ENCODE measurements at places on chromosomes 6 and 20. TPM values are rescaled to one million over a fixed set of nuclear protein-coding genes. Genes with fewer than 3 reads are reported as not detected.
A peak's percentile ranks its signal among the peaks of the same experiment; 100 is the strongest.

- no peaks in the 10 kb centered on the region for H3K27me3 ChIP-seq
- no peak overlapping the region for H3K27ac ChIP-seq
- H3K36me3 ChIP-seq: no peaks in the 10 kb centered on the region
- H3K4me3 ChIP-seq: no peak overlapping the region
- DNase-seq: no peak
These were observed 72.5 kb upstream of the MYLIP start for GRCh38 chr6:16056263-16056870.

GRCh38 chr6:133972388-133972787 is 19.4 kb downstream of the TBPL1 start:
- no peaks in the 10 kb centered on the region for H3K36me3 ChIP-seq
- peaks cover 5% of the 10 kb centered on the region for H3K4me1 ChIP-seq
- no peaks in the 10 kb centered on the region for H3K27me3 ChIP-seq
- no peak overlapping the region for H3K4me3 ChIP-seq

DNA sequence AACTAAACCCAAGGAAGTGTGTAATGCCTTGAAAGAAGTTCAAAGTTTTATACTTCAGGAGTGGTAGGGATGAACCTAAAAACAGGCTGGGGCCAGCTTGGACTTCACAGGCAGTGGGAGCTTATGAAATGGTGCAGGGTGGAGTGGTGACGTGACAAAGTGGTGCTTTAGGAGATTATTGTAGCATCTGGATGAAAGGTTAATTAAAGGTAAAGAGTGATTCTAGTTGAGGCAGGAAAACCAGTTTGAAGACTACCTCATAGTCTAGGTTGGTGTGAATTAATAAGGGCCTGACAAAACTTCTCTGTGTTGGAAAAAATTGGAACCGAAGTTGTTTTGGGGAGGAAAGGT is 30.5 kb upstream of the GMDS start:
- no peak overlapping the region for H3K4me3 ChIP-seq
- H3K27ac ChIP-seq: no peak overlapping the region
- no peaks in the 10 kb centered on the region for H3K4me1 ChIP-seq
- H3K27me3 ChIP-seq: no peaks in the 10 kb centered on the region

PRL gene
- not detected for total RNA-seq

DNA sequence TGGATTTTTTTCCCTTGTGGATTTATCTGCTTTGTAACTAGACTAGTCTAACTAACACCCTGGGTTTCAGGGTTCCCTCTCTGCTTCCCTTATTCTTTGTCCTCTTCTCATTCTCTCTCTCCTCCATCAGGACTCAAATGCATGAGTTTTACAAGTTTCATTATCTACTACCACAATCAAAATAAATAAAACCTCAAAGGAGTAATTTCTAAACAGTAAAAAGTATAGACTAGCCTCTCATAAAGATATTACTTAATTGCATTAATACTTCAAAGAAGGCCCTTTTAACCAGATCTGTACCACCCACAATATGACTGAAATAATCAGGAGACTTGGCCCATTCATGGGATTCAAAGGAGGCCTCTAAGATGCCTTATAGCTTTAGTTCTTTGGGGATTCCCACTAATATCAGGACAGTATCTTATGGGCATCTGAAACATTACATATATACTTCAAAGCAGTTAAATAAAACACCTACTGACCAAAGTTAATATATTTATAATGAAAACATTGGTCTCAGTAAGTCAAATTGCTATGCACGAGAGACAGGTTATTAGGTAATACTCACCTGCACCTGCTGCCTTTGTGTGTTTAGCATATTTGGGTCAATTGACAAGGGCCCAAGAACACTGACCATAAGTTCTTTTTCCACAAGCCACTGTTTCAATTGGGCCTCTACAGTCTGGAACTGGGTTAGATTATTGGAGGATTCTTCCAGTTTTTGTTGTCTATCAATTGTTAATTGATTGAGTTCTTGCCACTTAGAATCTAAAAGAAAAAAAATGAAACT is 85.7 kb downstream of the DST start:
- no peaks in the 10 kb centered on the region for H3K27me3 ChIP-seq
- H3K27ac ChIP-seq: no peak overlapping the region
- H3K36me3 ChIP-seq: peaks cover 10% of the 10 kb centered on the region
- DNase-seq: no peak
- H3K4me1 ChIP-seq: no peaks in the 10 kb centered on the region
- no peak overlapping the region for H3K4me3 ChIP-seq

- no peak for DNase-seq
- no peaks in the 10 kb centered on the region for H3K4me1 ChIP-seq
- H3K27me3 ChIP-seq: no peaks in the 10 kb centered on the region
- no peak overlapping the region for H3K4me3 ChIP-seq
- H3K36me3 ChIP-seq: no peaks in the 10 kb centered on the region
These were observed 258.7 kb upstream of the EXOC2 start for GRCh38 chr6:951399-952181.

DNA sequence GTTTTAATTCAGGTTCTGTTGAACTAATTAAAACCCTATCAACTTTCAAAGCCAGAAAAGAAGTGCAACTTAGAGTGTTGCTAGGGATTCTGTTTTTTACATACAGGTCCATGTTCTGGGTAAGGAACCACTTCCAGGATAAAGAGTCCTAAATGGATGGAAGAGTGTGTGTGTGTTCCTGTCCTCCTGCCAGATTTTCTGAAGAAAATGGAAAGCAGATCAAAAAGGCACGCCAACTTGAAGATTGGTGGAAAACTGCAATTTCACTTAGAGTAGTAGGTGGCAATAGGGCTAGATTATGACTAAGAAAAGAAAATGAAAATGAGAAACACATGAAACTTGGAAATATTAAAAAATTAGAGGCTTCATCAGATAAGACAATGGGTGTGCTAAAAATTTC is 85.3 kb downstream of the COL21A1 start:
- DNase-seq: no peak
- H3K4me1 ChIP-seq: no peaks in the 10 kb centered on the region
- no peaks in the 10 kb centered on the region for H3K27me3 ChIP-seq
- H3K4me3 ChIP-seq: no peak overlapping the region
- H3K27ac ChIP-seq: no peak overlapping the region

GRCh38 chr6:33898771-33899170 is 95.0 kb upstream of the MLN start:
- no peak for DNase-seq
- H3K27me3 ChIP-seq: peaks cover 11% of the 10 kb centered on the region
- no peaks in the 10 kb centered on the region for H3K36me3 ChIP-seq
- H3K4me1 ChIP-seq: no peaks in the 10 kb centered on the region

GRCh38 chr6:2632368-2632767 is 118.4 kb downstream of the MYLK4 start:
- DNase-seq: no peak
- no peaks in the 10 kb centered on the region for H3K27me3 ChIP-seq
- H3K4me3 ChIP-seq: no peak overlapping the region
- H3K4me1 ChIP-seq: peaks cover 15% of the 10 kb centered on the region
- no peaks in the 10 kb centered on the region for H3K36me3 ChIP-seq

DNA sequence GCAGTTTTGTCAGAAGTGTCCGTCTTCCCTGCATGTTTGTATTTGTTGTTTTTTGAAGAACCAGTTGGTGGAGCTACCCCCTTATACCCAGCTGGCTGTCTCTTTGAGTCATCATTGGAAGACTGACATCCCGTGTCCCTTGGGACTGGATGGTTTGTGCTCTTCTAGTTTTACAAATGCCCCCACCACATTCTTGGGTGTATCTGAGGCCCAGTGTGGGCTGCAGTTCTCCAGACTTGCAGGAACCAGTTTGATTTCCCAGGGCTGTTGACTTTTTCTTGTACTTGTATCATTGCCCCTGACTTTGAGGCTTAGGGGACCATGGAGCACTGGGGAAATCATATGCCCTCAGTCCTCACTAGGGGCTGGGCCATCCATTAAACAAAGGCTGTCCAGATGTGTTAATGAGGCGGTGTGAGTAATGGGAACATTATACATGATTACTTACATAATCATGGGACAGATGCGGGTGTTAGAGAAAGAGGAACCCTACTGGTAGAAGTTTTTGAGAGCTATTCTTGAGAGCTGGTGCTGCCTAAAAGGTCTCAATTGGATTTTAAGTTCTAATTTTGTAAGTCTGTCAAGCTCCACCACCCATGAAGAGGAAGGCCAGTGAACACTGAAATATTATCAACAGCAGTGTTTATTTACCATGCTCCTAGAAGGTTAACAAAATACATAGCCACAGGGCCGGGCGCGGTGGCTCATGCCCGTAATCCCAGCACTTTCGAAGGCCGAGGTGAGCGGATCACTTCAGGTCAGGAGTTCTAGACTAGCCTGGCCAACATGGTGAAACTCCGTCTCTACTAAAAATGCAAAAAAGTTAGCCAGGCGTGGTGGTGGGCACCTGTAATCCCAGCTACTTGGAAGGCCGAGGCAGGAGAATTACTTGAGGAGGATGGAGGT is 8.5 kb downstream of the JARID2 start:
- peaks cover 5% of the 10 kb centered on the region for H3K4me1 ChIP-seq
- no peak for DNase-seq
- H3K27me3 ChIP-seq: no peaks in the 10 kb centered on the region

DNA sequence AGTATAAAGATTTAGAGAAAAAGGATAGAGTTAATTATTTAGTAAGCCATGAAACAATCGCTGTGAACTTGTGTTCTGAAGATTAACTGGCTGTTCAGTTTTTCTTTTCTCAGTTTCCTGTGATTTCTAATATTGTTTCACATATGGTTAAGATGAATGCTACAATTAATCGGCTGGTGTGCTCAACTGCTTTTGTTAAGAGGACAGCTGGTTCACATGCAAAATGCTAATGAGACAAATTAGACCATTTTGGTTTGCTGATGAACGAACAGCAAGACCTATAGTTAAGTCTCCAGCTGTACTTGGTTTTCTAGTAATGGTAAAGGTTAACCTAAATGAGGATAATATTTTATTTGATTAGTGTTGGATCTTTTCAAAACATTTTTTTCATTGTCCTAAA is 10.8 kb upstream of the NHSL1 start:
- H3K27me3 ChIP-seq: no peaks in the 10 kb centered on the region
- H3K4me3 ChIP-seq: no peak overlapping the region
- H3K4me1 ChIP-seq: no peaks in the 10 kb centered on the region

DNA sequence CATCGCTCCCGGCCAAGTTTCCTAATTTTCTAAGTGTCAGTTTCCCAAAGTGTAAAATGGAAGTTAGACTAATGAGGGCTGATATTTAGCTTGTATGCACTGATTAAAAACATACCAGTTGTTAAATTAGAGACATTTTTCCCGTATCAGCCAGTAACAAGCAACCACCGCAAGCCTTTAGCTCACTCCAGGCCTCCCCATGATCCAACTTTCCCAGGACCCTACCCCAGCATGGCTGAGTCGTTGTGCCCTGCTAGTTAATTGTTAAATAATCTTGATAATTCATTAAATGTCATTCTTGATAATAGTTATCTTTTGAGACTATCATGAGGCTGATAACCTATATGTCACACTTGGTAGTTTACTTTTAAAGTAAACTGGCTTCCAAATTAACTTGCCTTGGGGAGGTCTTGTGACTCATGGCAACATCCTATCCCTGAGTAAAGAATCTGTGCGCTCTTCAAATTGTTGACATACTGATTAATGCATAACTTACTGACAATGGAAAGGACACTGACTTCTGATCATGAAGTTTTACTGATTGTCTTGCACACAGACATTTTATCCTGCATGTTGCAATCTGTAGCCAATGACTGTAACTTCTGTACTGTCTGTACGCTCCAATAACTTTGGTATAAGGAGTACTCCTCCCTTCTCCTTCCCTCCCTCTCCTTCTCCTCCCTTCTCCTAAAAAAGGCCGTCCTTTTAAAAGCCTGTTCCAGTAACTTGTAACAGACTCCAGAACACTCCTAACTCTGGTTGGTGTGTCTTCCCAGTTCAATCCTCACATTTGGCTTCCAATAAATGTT is 6.3 kb upstream of the GTF3C6 start:
- H3K27me3 ChIP-seq: peaks cover 3% of the 10 kb centered on the region
- H3K4me1 ChIP-seq: no peaks in the 10 kb centered on the region

TOX2 gene
- 25.7 TPM for total RNA-seq

CGA gene
- not detected for total RNA-seq

COL21A1 gene
- 1.4 TPM for total RNA-seq

ACTL10 gene
- total RNA-seq: 0.62 TPM

EPHA7 gene
- not detected for total RNA-seq

- H3K27me3 ChIP-seq: peaks cover 21% of the 10 kb centered on the region
- no peak overlapping the region for H3K27ac ChIP-seq
- no peak overlapping the region for H3K4me3 ChIP-seq
- no peaks in the 10 kb centered on the region for H3K36me3 ChIP-seq
- H3K4me1 ChIP-seq: peaks cover 5% of the 10 kb centered on the region
These were observed 55.0 kb upstream of the HLA-A start for GRCh38 chr6:29887330-29887818.

- no peaks in the 10 kb centered on the region for H3K36me3 ChIP-seq
- DNase-seq: no peak
- no peak overlapping the region for H3K4me3 ChIP-seq
These were observed 322.1 kb downstream of the TAF4 start for GRCh38 chr20:61743606-61744005.

GRCh38 chr20:1312904-1313235 is 16.1 kb downstream of the SDCBP2 start:
- no peak overlapping the region for H3K27ac ChIP-seq
- no peaks in the 10 kb centered on the region for H3K36me3 ChIP-seq
- no peak for DNase-seq
- no peak overlapping the region for H3K4me3 ChIP-seq
- H3K27me3 ChIP-seq: no peaks in the 10 kb centered on the region

- H3K27me3 ChIP-seq: no peaks in the 10 kb centered on the region
- no peaks in the 10 kb centered on the region for H3K36me3 ChIP-seq
- no peak overlapping the region for H3K4me3 ChIP-seq
- no peak overlapping the region for H3K27ac ChIP-seq
These were observed 270.8 kb downstream of the CDKAL1 start for GRCh38 chr6:20805021-20805420.

ENPP4 gene
- 4.5 TPM for total RNA-seq

- no peak overlapping the region for H3K27ac ChIP-seq
- no peaks in the 10 kb centered on the region for H3K36me3 ChIP-seq
- H3K4me3 ChIP-seq: no peak overlapping the region
- DNase-seq: no peak
- H3K27me3 ChIP-seq: peaks cover 19% of the 10 kb centered on the region
- no peaks in the 10 kb centered on the region for H3K4me1 ChIP-seq
These were observed 19.7 kb upstream of the MTCL3 start for GRCh38 chr6:127538750-127539264.

GRCh38 chr20:58246346-58246745 is 17.9 kb upstream of the ANKRD60 start:
- DNase-seq: peak; percentile 15
- H3K27ac ChIP-seq: no peak overlapping the region
- no peaks in the 10 kb centered on the region for H3K4me1 ChIP-seq

Data from endothelial cell of umbilical vein (primary cell).